NCI-H226 (cell line): ENCODE measurements at places on chromosomes 16 and 17.

DNA sequence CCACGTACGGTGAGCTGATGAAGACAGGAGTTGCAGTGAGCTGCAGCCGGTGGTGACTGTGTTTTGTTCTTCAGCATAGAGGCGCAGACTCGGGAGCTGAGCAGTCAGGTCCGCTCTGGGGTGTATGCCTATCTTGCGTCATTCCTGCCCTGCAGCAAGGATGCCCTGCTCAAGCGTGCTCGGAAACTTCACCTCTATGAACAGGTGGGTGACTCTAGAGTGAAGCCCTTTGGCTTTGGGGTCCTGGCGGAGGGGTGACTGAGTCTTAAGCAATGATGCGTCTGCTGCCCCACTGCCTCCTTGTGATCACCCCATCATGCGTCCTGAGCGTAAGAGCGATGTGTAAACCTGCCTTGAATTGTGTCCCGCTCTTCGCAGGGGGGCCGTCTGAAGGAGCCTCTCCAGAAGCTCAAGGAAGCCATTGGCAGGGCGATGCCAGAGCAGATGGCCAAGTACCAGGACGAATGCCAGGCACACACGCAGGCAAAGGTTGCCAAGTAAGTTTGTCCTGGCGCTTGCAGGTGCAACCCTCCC is 22.9 kb downstream of the UBN1 start:
- DNase-seq = no peak

GRCh38 chr17:74478420-74479100 is 12.1 kb downstream of the CD300A start:
- DNase-seq = no peak

DNA sequence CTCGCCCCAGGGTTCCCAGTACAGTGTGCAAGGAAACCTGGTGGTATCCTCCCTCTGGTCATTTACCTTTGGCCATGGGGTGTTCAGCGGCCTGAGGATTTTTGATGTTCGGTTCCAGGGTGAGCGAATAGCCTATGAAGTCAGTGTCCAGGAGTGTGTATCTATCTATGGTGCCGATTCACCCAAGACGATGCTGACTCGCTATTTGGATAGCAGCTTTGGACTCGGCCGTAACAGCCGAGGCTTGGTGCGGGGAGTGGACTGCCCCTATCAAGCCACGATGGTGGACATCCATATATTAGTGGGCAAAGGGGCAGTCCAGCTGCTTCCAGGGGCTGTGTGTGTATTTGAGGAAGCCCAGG is 1.2 kb downstream of the AOC2 start:
- DNase-seq = no peak

- no peak for DNase-seq
Measured at GRCh38 chr17:3885271-3885670, 7.6 kb downstream of the CAMKK1 start.

DNA sequence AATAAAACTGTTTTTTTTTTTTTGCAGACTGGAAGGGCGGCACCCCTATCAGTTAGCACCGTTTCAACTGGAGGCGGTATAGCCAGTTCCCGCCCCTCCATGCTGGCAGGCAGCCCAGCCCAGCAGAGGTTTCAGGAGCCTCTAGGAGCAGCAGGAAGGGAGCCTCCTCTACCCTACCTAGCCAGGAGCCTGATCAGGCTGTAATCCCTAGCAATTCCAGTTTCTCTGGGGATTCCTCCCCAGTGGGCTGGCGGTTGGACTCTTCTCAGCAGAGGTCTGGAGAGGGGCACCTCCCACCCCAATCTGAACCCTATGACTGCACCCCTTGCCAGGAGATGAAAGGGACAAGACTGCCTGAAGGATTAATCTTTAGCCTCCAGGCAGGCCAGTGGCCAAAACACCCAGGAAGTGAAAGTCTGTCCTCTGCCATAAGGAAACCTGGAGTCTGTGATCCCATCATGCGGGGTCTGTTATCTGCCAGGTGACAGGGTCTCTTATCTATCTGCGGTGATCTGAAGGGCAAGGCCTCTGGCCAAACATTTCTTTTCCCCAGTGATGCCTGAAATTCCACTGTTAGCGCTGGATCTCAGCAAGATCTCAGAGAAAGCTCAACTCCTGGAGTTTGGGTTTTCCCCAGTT is 4.9 kb upstream of the CDH1 start:
- DNase-seq = peak; percentile 94

DNA sequence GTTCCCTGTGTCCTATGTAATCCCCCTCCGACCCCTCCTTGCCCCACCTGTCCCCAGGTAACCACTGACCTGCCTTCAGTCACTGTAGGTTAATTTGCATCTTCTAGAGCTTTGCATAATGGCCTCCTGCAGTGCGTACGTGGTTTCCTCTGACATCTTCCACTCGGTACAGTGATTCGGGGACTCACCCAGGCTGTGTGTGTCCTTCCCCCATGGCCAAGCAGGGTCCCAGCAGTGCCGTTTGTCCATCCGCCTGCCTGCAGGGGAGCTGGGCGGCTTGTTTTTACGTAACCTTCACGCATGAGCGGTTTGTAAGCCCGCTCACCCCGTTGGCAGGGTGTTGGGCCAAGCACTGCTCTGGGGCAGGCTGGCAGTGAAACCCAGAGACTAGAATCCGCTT is 7.9 kb downstream of the MAPK8IP3 start:
- DNase-seq = no peak
